Right lung (tissue), 10 donors: ENCODE measurements at places on chromosomes 5 and 9.
A peak's percentile ranks its signal among the peaks of the same experiment; 100 is the strongest.

GRCh38 chr9:68961587-68961986 is 52.3 kb downstream of the PRKACG start:
- DNase-seq, result no peak

- DNase-seq, result no peak
These were observed 332.0 kb downstream of the TRIM32 start for GRCh38 chr9:117018966-117019617.

DNA sequence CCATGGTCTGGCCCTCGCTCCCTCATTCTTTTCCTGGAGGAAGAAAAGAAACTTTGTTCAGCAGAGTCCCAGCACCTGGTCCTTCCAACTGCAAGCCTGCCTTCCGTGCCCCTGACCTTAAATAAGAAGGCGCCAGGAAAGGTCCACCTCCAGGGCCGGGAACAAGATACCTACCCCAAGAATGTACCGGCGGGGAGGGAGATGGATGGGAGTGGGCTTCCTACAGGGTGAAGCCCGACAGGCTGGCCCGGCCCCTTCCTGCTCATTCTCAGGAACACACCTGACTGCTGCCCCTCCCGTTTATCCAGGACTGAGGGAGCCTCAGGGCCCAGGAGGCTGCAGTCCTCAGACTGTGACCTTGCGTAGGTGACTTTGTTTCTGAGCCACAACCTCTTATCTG is 27.3 kb upstream of the GFPT2 start:
- DNase-seq, result no peak

- DNase-seq, result no peak
These were observed 284.5 kb upstream of the VLDLR start for GRCh38 chr9:2337131-2337530.

GRCh38 chr5:56147106-56147505 is 86.0 kb downstream of the ANKRD55 start:
- no peak for DNase-seq

DNA sequence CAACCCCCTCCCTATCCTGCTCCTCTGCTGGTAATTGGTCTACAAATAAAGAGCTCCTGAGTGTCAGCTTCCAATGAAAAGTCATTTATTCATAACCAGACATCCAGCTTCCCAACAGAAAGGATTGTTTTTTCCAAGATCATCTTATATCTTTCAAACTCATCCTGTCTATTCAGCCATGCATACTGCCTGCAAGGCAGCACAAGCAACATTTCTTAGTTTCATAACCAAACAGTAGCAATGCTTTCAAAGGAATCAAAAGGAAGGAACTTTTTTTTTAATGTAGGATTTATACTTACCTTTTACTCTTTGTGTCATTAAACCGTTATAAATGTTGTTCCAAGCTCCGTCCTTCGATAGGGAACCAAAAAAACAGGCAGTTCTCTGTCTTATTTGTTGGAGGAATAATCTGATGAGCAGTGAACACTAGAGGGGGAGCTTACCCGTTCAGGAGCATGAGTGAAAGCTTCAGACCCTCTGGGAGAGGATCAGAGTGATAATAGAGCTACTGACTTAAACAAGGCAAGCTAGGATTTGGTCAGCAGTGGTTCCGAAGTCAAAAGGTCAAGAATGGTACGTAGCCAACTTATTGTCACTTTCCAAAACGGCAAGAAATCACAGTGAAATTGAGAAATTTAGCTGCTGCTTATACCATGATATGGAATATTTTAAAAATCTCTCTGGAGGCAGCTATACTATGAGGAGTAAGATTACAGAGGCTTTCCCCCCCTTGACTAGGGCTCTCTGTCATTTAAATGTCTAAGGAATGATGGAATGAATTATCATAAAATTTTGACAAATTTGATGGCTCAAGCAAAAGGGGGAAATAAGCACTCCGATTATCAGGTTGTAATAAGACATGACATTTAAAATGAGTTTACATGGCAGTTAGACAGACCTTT is 892.9 kb downstream of the NR2F1-AS1 start:
- peak; percentile 73 for DNase-seq

GRCh38 chr5:36740259-36740898 is 134.0 kb downstream of the SLC1A3 start:
- DNase-seq, result no peak

DNA sequence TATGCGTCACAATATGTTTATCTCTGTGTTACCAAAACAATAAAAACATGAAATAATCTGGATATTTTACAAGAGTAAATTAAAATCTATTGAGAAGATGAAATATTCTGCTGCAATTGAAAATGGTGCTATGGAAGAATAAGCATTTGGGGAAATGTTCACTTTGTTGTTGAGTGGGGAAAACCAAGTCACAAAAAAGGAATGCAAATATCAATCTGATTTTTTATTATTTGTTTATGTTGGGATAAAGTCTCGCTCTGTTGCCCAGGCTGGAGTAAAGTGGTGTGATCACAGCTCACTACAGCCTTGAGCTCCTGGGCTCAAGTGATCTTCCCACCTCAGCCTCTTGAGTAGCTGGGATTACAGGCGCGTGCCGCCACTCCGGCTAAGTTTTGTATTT is 8.6 kb upstream of the F2RL1 start:
- no peak for DNase-seq

- no peak for DNase-seq
These were observed 9.4 kb upstream of the FRMPD1 start for GRCh38 chr9:37641331-37641730.

GRCh38 chr9:98654247-98654646 is 54.5 kb downstream of the GABBR2 start:
- DNase-seq, result no peak

GRCh38 chr5:120806202-120806601 is 342.1 kb downstream of the PRR16 start:
- peak; percentile 73 for DNase-seq

DNA sequence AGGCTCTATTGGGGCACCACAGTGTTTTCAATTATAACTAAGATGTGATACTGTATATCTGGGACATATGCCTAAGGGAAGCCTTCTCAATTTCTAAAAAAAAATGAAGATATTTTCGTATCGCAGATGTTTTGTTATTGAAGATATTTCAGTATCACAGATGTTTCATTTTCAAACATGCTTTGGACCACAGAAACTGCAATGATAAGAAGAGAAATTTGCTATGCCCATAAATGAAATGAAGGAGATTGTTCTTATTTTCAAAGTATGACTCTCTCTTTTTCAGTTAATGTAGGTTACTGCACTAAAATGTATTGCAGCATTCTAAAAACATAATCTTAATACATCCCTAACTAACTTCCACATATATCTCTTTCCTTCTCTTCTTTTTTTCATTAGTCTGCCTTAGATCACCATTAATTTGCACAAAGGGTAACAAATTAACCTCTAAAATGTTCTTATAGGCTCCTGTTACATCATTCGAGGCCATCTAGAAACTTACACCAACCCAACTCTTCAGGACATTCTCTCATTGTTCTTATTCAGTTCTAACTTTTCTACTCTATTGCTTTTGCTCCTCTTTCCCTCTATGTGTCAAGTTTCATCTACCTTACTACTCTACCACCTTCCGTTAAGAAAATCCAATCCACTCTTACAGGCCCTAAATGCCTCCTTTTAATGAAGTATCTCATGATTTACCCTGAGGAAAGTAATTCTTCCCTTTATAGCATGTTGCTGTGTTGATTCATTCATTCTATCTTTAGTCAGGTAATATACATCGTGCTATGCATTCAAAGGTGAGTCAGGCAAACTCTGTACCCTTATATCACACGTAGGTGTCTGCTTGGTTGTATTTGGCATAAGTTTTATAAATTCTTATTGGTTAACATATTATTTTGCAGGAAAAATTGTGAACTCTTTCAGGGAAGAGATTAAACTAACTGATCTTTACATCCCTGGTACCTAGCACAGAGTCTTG is 70.5 kb downstream of the ST8SIA4 start:
- DNase-seq, result no peak

DNA sequence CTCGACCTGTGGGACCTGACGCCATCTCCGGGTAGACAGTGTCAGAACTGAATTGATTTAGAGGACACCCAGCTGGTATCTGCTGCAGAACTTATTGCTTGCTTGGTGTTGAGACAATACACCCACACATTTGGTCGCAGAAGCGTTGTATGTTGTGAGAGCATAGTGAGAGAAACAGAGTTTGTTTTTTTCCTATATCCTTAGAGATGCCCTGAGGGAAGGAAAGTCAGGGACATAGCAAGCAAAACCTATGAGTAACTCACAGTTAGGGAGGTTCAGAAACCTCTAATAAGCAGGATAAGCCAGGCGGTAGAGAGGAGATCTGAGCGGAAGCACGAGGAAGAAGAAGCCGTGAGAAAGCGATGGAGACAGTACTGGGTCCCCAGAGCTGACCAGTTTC is 59.8 kb downstream of the PTCD2 start:
- DNase-seq, result no peak

- no peak for DNase-seq
These were observed 35.4 kb downstream of the CDKN2A start for GRCh38 chr9:21958833-21959232.

DNA sequence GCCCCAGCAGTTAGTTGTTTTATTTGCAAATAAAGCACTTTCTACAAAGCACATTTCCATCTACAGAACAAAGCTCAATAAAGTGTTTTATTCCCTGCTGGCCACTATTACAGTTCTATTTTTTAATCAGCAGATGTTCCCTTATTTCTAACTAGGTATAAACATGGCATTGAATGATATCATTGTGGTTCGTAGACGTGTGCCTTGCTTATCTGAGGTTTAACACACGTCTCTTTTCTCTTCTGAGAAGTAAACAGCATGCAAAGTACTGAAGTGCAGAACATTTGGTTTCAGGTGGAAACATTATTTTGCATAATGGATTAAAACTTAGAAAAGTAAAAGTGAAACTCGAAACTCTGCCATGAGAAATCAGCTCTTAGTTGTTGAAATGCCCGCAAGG is 1989.3 kb upstream of the WWC1 start:
- no peak for DNase-seq

GRCh38 chr9:9778293-9778692 is 834.5 kb downstream of the PTPRD start:
- no peak for DNase-seq

GRCh38 chr5:1799110-1799601 is 481 bp downstream of the MRPL36 start:
- no peak for DNase-seq

GRCh38 chr5:67206929-67207328 is 10.3 kb upstream of the CD180 start:
- DNase-seq, result no peak

- no peak for DNase-seq
These were observed 27.1 kb downstream of the LHX6 start for GRCh38 chr9:122201641-122202040.

- no peak for DNase-seq
These were observed 32.3 kb downstream of the MACIR start for GRCh38 chr5:103290846-103291245.

DNA sequence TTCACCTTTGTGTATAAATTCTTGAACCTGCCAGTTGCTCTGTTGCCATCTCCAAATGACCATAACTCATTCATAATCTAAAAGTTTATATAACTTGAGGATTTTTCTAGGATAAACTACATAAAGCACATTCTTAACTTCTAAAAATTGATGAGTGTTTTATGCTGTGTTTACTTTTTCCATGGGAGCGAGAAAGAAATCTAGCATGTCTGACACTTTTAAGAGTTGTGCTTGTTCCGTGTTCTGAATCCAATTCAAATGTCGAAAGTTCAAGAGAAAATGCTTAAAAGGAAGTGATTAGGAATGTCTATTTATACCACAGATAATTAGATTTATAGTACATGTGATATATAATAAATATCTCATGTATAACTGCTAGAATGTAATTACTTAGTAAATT is 154.4 kb downstream of the DEPDC1B start:
- DNase-seq, result no peak

- no peak for DNase-seq
These were observed 84.8 kb downstream of the PDE6A start for GRCh38 chr5:149859746-149860145.

GRCh38 chr9:127133739-127134167 is 11.3 kb upstream of the ANGPTL2 start:
- peak; percentile 52 for DNase-seq

- no peak for DNase-seq
These were observed 2.4 kb upstream of the CCDC112 start for GRCh38 chr5:115298811-115299210.

DNA sequence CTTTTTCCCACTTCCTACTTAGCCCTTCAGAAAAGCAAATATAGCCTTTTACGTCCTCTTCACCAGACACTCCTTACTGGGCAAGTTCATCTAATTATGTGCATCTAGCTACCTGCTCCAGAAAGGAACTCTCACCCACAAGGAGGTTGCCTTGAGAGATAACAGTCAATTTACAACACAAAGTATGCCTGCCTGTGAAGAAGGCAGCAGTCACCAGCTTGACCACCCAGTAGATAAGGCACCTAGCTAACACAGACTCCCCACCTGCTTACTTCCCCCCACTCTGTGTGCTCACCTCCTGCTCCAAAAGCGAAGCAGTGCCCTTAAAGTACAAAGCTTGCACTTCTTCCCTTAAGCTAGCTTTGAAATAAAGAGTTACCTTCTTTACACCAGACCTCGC is 111.7 kb upstream of the MRPS30 start:
- no peak for DNase-seq

GRCh38 chr5:168609806-168610482 is 30.8 kb upstream of the PANK3 start:
- no peak for DNase-seq

DNA sequence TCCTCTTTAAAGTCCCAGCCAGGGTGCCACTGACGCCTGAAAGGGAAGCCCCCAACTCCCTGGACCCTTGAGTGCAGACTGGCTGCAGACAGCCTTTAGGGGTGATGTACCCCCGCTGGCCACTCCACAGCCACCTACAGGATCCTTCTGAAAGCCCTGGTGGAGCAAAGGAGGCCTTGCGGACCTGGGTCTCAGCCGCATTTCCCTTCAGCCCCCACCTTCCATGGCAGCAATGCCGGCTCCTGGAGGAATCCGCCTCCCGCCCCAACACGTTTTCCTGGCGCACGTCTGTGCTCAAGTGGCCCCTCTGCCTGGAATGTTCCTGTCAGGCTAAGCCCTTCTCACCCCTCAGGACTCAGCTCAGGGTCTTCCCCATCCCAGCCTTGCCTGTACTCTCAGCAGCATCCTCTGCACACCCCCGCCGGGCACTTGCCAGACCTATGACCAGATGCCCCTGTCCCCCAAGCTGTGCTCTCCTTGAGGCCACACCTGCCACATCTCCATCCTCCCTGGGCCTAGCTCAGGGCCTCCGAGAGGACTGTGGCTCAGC is 134.1 kb upstream of the RAPGEF1 start:
- no peak for DNase-seq

GRCh38 chr5:140310434-140310833 is 7.5 kb upstream of the PFDN1 start:
- DNase-seq, result no peak

DNA sequence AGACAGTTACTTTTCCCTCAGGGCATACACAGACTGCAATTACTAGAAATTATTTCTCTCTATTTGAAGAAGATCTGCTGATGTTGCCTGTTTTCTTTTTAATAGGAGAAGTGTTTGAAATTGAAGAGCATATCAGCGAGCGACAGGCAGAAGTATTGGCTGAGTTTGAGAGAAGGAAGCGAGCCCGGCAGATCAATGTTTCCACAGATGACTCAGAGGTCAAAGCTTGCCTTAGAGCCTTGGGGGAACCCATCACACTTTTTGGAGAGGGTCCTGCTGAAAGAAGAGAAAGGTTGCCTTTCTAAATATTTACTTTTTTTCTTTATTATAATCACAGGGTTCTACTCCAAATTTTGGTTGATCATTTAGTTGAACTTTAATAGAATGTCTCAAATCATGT is 3.4 kb downstream of the PRPF4 start:
- DNase-seq, result no peak

GRCh38 chr5:34686762-34687268 is 30.7 kb downstream of the RAI14 start:
- DNase-seq, result peak; percentile 73
